ENCODE measurements at places on chromosomes 3 and 15.

DNA sequence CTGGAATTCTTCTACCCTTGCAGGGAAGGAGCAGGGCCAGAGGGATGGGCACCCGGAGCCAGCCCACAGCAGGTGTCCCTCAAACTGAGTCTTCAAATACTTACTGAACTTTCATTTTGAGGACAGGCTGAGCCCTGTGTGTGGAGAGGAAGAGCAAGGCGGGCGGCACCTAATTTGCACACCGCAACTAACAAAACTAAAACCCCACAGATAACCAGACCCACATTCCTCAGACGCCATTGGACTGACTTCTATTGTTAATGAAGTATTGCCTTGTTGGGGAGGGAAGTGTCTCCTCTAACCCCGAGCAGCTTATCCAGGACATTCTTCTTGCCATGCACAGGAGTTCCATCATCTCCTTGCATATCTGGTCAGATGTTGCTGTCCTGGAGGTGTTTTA is 105.2 kb upstream of the NR2E3 start:
- DNase-seq: no peak

- DNase-seq: no peak
These were observed 188.6 kb downstream of the SHQ1 start for GRCh38 chr3:72659596-72659995.

- DNase-seq: no peak
These were observed 429.7 kb downstream of the VGLL3 start for GRCh38 chr3:86561215-86561614.

DNA sequence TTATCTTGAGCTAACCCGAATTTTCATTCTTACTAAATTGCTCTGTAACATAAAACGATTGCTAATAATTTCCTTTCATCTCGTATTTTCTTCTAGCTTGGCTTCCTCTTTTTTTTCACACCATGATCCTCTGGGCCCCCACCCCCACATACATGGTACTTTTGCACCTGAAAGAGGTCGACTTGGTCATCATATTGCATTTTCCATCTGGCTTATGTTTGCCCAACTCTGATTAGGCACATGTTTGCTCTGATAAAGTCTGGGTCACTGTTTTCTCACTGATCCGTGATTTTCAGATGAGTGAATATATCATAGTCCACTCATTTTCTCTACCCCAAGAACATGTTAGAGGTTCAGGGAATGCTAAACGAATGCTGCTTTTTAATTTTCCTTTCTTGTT is 49.5 kb downstream of the ARRDC4 start:
- no peak for DNase-seq

DNA sequence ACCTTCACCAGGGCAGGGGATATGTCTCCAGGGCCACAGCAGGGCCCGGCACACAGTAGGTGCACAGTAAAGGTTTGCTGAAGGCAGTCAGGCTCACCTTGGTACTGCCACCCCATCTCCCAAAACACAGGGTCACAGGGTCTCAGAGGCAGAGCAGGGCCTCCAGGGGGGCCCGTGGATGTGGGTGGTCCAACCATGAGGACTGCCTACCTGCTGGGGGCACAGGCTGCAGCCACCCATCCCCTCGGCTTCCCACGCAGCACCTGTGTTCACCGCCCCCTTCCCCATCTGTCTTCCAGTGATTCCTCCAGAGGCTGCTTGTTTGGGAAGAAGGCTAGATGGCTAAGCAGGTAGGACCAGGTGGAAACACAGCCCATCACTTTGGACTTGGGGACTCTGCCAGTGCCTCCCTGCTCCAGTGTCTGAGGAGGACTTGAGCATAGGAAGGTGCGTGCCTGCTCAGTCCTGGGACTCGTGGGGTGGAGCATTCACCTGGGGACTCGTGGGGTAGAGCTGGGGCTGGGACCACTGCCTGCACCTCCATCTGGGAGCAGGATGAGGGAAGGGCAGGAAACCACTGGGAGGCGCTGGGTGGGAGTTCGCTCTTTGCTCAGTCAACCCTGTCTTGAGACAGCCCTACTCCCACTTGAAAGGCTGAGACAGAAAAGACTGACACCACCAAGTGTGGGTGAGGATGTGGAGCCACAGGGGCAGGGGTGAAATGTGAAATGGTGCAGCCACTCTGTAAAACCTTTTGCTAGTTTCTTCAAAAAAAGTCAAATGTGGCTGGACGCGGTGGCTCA is 18.8 kb upstream of the PLXND1 start:
- DNase-seq: no peak

GRCh38 chr3:89278302-89279025 is 171.0 kb downstream of the EPHA3 start:
- DNase-seq: no peak

DNA sequence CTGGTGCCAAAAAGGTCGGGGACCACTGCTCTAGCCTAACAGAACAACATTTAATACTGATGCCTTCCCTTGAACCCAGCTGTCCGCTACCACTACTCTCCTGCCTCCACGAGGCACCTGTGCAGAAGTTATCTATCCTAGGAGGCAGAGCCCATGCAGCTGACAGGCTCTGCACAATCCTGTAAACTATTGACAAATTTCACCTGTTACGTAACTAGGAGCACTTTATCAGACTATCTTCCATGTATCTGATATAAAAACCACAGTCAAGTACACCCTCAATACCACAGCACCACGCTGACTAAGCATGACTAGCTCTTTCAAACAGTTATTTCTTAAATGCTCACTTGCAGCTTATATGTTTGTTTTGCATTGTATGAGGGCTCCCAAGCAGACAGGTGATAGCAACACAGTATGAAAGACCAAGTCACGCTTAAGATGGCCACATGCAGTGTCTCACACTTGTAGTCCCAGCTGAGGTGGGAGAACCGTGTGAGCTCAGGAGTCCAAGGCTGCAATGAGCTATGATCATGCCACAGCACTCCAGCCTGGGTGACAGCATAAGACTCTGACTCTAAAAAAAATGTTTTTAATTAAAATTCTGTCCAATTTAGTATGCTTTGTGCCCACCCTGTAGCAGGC is 4.5 kb upstream of the IL17RC start:
- DNase-seq: no peak

- no peak for DNase-seq
These were observed 624.8 kb upstream of the LMCD1 start for GRCh38 chr3:7876741-7877297.

- DNase-seq: peak; percentile 74
These were observed 15.6 kb downstream of the TEX264 start for GRCh38 chr3:51686512-51687215.

- no peak for DNase-seq
These were observed 4.1 kb downstream of the VHL start for GRCh38 chr3:10145685-10146084.

DNA sequence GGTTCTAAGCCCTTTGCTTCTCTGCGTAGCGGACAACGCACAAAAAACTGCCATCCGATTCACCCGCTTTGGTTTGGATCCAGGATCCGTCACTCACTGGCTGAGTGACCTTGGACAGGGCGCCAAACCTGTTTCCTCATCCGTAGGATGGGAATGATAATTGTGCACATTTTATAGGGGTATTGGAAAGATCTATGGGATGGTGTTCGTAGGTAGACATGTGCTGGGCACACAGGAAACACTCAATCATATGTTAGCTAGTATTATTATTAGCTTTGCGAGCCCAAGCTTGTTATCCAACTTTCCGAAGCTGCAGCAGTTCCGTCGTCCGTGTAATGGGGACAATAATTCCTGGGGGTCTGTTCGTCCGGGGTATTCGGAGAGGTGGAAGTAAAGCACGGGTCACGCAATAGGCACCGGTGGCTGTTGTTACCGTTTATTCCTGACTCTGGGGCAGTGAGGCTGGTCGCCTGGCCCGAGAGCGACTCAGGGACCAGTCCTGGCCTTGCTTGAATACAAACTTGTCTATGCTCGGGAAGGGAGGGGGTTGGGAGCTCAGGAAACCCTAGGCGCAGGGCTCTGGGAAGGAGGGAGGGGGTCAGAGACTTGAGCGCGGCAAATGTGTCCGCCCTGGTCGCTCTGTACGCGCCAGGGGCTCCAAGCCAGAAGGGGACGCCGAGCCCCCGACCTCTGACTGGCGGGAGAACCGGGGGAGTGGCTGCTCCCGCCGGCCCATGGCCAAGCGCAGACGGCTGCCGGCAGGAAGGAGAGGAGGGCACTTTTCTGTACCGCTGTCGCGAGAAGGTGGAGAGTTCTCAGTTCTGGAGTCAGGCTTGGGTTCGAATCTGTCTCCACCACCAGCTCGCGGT is 1.3 kb downstream of the SPSB4 start:
- DNase-seq: no peak

DNA sequence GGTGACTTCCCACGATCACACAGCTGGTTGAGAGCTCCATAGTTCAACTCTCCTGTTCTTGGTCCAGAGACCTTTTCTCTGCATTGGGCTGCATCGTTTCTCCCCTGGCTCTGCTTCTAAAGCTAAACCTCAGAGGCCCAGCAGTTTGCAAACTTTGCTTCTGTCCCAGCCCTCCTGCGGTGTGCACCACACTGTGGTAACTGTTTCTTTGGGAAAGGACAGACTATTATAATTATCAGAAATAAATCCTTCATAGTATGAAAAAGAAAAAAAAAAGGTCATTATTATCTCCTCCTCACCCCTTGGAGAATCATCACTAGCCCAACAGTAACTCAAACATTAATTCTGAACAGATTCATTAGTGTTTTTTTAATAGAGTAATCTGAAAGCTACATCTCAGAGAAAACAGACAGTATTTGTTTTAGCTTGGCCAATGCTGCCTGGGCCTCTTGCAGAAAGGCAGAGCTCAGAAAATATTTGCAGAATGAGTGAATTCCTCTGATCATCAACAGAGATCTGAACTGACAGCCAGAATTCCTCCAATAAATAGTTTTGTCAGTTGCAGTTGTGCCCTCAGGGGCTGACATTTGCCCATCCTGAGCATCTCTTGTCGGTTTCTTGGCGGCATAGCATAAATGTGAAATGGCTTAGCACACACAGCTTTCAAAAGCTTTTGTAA is 52.9 kb downstream of the BFSP2 start:
- DNase-seq: no peak

- DNase-seq: no peak
These were observed 168.2 kb upstream of the RARB start for GRCh38 chr3:25259871-25260270.

- no peak for DNase-seq
These were observed 9.1 kb upstream of the C3orf22 start for GRCh38 chr3:126567696-126568438.

DNA sequence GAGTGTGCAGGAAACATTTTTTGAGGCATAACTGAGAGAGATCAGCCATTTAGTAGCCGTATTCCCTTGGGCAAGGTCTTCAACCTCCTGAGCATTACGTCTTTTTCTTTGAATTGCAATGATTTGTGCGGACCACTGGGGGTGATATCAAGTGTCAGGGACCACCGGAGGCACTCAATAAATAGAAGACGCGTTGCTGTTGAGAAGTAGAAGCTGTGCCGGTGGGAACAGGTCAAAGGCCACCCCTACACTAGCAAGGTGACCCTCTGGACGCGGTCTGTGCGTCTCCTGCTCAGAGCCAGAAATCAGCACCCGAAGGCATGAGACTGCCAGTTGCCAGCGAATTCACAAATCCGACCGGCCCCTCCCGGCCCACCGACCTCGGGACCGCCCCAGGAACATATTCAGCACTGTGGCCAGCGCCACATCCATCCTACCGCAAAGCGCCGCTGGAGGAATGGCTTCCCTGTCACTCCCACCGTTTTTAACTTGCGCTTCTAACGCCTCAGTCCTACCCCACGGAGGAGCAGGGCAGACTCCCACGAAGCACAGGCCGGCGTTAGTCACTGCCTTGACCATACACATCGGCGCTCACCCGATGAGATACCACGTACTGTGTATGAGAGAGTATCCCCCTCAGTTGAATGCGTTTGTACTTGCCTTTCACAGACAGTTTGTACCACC is 1.4 kb upstream of the GHSR start:
- DNase-seq: no peak

- no peak for DNase-seq
These were observed 31.3 kb downstream of the EDEM1 start for GRCh38 chr3:5218815-5219214.

GRCh38 chr15:45083223-45083622 is 30.7 kb downstream of the DUOX2 start:
- no peak for DNase-seq

GRCh38 chr15:25716414-25717126 is 146.6 kb downstream of the ATP10A start:
- no peak for DNase-seq

GRCh38 chr3:170725285-170725731 is 139.4 kb upstream of the SLC7A14 start:
- DNase-seq: no peak

DNA sequence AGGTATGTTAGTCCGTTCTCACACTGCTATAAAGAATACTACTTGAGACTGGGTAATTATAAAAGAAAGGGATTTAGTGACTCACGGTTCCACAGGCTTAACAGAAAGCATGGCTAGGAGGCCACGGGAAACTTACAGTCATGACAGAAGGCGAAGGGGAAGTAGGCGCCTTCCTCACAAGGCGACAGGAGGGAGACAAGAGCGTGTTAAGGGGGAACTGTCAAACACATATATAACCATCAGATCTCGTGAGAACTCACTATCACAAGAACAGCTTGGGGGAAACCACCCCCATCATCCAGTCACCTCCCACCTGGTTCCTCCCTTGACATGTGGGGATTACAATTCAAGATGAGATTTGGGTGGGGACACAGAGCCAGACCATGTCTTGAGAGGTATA is 30.4 kb downstream of the SPRED1 start:
- DNase-seq: no peak

Measured in stimulated activated CD4-positive, alpha-beta T cell treated with anti-CD3 and anti-CD28 coated beads, Interleukin-1b, Interleukin-23, amount 100 ng/mL, for 24 hours (primary cell).